ENCODE measurements at places on chromosomes 16 and 17. TPM values are rescaled to one million over a fixed set of nuclear protein-coding genes. Genes with fewer than 3 reads are reported as not detected.
A peak's percentile ranks its signal among the peaks of the same experiment; 100 is the strongest.

GRCh38 chr17:83101805-83102480 lies 22.5 kb downstream of the METRNL start:
- no peaks in the 10 kb centered on the region for H3K27me3 ChIP-seq
- H3K4me3 ChIP-seq, result no peak overlapping the region

GRCh38 chr17:9696279-9697044 lies 51.1 kb downstream of the USP43 start:
- H3K27ac ChIP-seq, result no peak overlapping the region
- no peak for DNase-seq
- H3K4me3 ChIP-seq, result no peak overlapping the region
- H3K27me3 ChIP-seq, result no peaks in the 10 kb centered on the region
- no peaks in the 10 kb centered on the region for H3K36me3 ChIP-seq
- H3K4me1 ChIP-seq, result no peaks in the 10 kb centered on the region

GRCh38 chr16:79310710-79311109 lies 289.8 kb downstream of the MAF start:
- H3K4me1 ChIP-seq, result no peaks in the 10 kb centered on the region
- DNase-seq, result no peak
- no peak overlapping the region for H3K27ac ChIP-seq
- no peaks in the 10 kb centered on the region for H3K36me3 ChIP-seq

DNA sequence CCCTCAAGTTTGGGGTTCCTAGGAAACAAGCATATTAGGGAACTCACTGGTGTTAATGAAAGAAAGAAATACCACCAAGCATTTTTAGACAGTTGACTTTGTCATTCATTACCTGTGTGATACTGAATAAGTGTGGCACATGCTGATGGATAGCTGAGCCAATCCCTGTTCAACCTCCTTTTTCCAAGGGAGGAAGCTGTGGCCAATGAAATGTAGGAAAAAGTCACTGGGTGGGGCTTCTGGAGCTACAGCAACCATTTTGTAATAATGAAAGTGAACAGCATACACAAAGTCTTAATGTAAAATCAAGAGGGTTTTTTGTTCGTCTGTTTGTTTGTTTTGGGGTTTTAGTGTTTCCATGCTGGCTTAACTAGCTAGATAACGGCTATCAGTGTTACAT lies 254.3 kb upstream of the SALL1 start:
- H3K27me3 ChIP-seq, result no peaks in the 10 kb centered on the region
- no peaks in the 10 kb centered on the region for H3K36me3 ChIP-seq
- no peak overlapping the region for H3K27ac ChIP-seq
- no peak overlapping the region for H3K4me3 ChIP-seq
- DNase-seq, result no peak
- H3K4me1 ChIP-seq, result no peaks in the 10 kb centered on the region

GRCh38 chr17:45234641-45235415 lies 13.1 kb downstream of the FMNL1 start:
- H3K27ac ChIP-seq, result no peak overlapping the region
- H3K4me3 ChIP-seq, result no peak overlapping the region
- no peaks in the 10 kb centered on the region for H3K27me3 ChIP-seq
- no peak for DNase-seq
- no peaks in the 10 kb centered on the region for H3K4me1 ChIP-seq
- no peaks in the 10 kb centered on the region for H3K36me3 ChIP-seq

- DNase-seq, result no peak
- peak overlapping the region; percentile 80 for H3K27ac ChIP-seq
- H3K36me3 ChIP-seq, result no peaks in the 10 kb centered on the region
Measured at GRCh38 chr16:69918241-69918640, 32.9 kb upstream of the CLEC18A start.

DNA sequence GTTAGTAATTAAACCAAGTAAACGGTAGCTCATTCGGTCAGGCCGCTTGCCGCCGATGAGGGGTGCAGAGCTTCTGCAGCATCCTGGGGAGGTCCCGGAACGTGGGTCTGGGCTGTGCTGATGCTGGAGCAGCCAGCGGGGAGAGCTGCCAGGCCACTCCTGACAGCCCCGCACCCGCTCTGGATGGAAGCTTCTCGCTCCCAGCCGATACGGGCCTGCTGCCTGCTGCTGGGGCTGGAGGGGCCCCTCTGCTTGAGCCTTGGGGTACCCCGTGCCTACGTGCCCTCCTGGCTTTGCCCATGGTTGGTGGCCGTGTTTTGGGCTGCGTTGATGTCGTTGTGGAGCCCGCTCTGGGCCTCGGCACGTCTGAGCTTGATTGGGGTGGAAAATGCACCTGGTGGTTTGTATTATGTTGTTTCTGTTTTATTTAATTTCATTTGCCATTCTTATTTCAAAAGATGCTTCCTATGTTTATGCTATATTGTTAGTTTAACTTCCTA lies 41.6 kb upstream of the ZNF750 start:
- H3K4me3 ChIP-seq, result no peak overlapping the region
- H3K27ac ChIP-seq, result no peak overlapping the region
- H3K4me1 ChIP-seq, result no peaks in the 10 kb centered on the region

GRCh38 chr17:46097497-46097896 lies 95.7 kb downstream of the KANSL1 start:
- H3K4me3 ChIP-seq, result no peak overlapping the region
- no peak for DNase-seq
- H3K4me1 ChIP-seq, result no peaks in the 10 kb centered on the region

GRCh38 chr17:67481808-67482207 lies 104.7 kb downstream of the PITPNC1 start:
- no peak overlapping the region for H3K4me3 ChIP-seq
- DNase-seq, result no peak
- H3K36me3 ChIP-seq, result no peaks in the 10 kb centered on the region
- no peaks in the 10 kb centered on the region for H3K27me3 ChIP-seq
- H3K4me1 ChIP-seq, result no peaks in the 10 kb centered on the region

DNA sequence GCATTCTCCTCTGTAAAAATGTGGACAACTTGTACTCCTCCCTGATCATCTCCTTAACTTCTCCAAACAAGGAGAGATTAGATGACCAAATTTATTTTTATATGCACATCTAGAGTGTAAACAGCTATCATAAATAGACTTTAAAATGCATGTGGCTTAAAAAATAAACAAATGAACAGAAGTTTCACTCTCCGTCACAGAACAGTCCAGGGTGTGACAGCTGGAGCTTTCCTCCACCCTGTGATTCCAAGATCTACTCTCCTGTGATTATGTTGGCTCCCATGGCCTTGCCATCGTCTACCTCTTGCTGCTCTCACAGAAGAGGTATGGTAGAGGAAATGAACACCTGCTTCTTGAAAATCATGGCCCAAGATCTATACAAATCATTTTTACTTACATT lies 560.2 kb downstream of the TOX3 start:
- H3K36me3 ChIP-seq, result no peaks in the 10 kb centered on the region
- DNase-seq, result no peak
- H3K4me1 ChIP-seq, result no peaks in the 10 kb centered on the region
- H3K27me3 ChIP-seq, result no peaks in the 10 kb centered on the region

- no peak overlapping the region for H3K27ac ChIP-seq
- no peaks in the 10 kb centered on the region for H3K27me3 ChIP-seq
- no peaks in the 10 kb centered on the region for H3K4me1 ChIP-seq
- H3K4me3 ChIP-seq, result no peak overlapping the region
Measured at GRCh38 chr17:62666061-62666800, 38.8 kb downstream of the MRC2 start.

- no peaks in the 10 kb centered on the region for H3K27me3 ChIP-seq
- no peaks in the 10 kb centered on the region for H3K36me3 ChIP-seq
- no peak overlapping the region for H3K27ac ChIP-seq
- no peak for DNase-seq
Measured at GRCh38 chr17:2971851-2972250, 91.6 kb downstream of the OR1D5 start.

CCDC92B gene
- total RNA-seq, result 0.18 TPM

NXPH3 gene
- total RNA-seq, result 72.0 TPM

CDH1 gene
- 0.29 TPM for total RNA-seq

HLF gene
- total RNA-seq, result 12.4 TPM

GFAP gene
- total RNA-seq, result 2.3 TPM

ZNF629 gene
- total RNA-seq, result 11.8 TPM

GALR2 gene
- not detected for total RNA-seq

PRCD gene
- total RNA-seq, result 1.2 TPM

RAB26 gene
- total RNA-seq, result not detected
